ENCODE measurements at places on chromosomes 2 and 18.

GRCh38 chr18:24272229-24272525 lies 125.4 kb downstream of the OSBPL1A start:
- no peak for DNase-seq

- peak; percentile 84 for DNase-seq
Observed at GRCh38 chr2:217864963-217865772, 137.6 kb downstream of the TNS1 start.

DNA sequence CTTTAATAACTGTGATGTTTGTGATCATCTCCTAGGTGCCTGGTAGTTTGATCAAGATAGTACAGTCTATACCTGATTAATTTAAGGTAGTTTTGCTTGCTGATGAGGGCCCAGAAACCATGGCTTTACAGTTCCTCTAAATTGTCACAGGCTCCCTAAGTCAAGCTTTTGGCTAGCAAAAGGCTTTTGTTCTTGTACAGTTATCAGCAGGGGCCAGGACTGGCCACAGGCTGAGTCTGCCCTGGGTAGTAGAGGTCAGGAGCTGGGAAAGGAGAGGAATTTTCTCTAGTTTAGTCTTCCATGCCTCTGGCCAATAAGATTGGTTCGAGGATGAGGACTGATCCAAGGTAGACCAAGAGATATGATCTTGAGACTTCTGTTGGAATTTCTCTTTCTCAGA lies 3.6 kb upstream of the BOD1L2 start:
- no peak for DNase-seq

DNA sequence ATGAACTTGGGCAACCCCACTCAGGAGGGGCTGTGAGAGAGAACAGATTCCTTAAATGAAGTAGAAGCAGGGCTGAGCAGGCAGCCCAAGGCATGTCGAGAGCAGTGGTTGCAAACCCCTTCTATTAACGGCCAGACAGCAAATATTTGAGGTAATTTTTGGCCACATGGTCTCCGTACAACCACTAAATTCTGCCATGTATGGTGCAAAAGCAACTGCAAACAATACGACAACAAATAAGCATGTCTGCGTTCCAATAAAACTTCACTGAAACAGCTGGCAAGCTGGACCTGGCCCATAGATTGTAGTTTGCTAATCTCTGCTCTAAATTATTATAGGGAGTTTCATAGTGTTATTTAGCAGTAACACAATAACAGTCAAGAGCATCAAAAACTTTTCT lies 217.0 kb upstream of the ZNF521 start:
- no peak for DNase-seq

Measured in B cell (primary cell).